Activated effector memory CD4-positive, alpha-beta T cell treated with anti-CD3 and anti-CD28 coated beads, Interleukin-2, amount 50 U/mL, for 16 hours (primary cell): ENCODE measurements at places on chromosomes 7 and 10.
A peak's percentile ranks its signal among the peaks of the same experiment; 100 is the strongest.

DNA sequence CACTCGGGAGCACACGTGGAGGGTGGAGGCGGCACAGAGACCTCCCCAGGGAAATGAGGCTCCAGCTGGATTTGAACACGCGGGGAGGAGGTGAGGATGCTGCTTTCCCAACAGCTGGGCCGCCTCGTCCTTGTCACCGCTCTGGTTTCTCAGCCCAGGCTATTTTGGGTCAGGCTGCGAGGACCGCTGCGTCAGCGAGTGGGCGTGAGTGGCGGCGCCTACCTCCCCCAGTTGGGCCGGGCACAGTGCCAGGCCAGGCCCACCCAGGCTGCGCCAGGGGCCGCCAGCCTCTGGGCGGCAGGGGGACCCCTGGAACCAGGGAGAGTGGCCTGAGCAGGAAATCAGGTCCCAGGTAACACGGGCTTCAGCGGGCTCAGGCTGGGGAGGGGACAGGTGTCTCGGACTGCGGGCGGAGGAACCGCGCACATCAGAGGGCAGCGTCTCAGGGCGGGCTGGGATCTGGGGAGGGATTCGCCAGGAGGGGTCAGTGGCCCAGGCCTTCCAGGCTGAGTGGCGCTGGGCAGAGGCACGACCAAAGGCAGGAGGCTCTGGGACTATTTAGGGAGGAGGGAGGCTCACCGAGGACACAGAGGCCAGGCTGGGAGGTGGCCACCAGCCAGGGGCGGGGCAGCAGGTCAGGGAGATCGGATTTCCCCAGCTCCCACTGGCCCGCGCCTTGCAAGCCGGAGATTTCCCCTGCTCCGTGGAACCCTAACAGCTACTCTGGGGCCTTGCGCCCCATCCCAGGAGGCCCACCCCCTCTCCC, 125.2 kb upstream of the RET start:
- peak; percentile 39 for DNase-seq

GRCh38 chr10:115063701-115064658, 29.2 kb upstream of the ATRNL1 start:
- no peak for DNase-seq

DNA sequence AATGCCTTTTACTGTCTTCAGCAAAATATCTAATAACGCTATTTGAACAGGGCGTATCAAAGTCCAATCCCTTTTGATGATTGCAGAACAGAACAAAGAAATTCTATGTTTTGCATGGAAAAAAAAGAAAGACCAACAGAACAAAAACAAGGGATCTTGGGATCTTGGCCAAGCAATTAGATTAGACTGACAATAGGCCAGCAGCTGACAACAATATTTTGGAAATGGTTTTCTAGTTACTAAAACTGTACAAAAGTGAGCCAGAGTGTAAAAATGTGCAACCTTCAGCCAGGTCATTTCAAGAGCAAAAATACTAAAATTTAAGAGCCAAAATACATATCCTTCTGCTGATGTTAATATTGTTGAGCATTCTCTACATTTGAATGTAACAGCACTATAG, 716.5 kb upstream of the KCND2 start:
- no peak for DNase-seq

- DNase-seq: no peak
Observed at GRCh38 chr10:102376901-102377300, 18.6 kb upstream of the NFKB2 start.

DNA sequence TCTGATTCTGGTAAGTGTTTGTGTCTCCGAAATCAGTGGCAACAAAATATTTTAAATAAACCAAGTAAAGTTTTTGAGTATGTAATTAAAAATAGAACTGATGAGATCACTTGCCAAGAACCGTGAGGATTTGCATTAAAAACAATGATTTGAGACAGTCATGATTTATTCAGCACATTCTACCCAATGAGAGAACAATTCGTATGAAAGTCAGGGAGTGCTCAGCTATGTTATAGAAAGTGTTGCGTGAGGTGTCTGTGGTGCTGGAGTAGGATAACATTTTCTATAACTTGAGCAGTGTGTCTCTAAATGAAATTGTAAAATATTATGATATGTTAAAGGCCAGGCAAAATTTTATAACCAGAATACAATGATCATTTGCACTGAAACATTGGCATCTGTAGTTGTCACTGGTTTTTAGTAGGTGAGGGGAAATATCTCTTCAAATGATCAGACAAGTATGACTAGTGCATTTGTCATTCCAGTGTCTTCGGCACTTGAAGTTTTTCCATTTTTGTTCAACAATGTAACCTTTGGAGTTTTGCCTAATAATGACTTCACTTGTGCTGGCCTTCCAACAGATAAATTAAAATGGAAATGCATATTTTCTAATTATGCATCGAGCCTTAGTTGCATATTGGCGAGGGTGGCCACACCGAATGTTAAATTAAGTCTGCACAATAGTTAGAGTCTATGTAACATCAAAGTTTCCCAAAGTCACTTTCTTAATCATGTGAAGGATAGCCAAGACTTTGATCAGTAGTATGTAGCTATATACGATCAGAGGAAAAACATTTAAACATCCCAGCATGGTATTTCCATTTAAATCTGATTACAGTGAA, 335.9 kb downstream of the GFRA1 start:
- no peak for DNase-seq

GRCh38 chr10:101829561-101830315, 11.5 kb upstream of the OGA start:
- DNase-seq: peak; percentile 87

DNA sequence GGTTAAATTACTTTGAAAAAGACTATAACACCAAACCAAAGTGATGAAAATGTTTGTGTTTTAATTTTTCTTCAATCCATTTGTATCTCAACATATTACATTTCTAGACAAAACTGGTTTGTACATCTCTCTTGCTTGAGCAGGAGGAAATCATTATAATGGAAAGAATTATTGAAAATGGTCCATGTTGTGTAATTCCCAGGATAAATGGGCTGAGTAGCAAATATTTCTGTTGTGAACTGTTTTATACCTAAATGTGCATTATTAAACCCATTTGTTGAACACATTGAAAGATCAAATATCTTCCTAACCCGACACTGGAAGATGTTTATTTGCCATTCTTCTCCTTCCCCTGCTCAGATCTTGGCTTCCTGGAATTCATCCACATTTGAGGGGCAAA, 14.1 kb upstream of the CDK6 start:
- no peak for DNase-seq

- no peak for DNase-seq
Observed at GRCh38 chr7:43148161-43148731, 35.8 kb downstream of the HECW1 start.

GRCh38 chr10:62589689-62590088, 214.8 kb upstream of the ADO start:
- no peak for DNase-seq

- no peak for DNase-seq
Observed at GRCh38 chr7:36763132-36763816, 39.0 kb upstream of the AOAH start.

DNA sequence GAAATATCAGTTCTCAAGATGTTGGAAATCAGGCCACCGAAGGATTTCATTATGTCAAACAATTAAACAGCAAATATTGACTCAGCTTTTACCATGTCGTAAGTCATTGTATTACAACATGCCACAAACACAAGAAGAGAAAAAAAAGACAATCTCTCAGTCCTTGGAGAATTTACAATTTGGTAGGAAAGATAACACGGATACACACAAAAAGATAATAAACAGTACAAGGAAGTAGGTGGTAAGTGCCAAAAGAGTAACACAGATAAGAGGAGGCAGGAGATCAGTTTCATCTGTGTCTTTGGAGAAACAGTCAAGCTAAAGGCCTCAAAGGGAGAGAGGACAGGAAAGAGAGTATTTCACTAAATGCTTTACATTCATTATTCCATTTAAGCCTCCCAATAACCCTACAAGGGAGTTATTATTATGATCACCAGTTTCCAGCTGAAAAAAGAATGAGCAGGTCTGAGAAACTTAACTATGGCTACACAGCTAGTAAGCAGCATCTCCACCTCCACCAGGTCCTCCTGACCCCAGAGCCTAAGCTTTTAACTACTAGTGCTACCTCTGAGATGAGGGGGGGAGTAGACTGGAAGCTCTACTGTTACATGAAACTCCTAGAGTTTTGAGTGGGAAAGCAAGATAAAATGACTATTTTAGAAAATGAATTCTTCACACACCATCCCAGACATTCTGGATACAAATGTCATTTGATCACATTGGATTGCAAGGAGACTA, 13.9 kb upstream of the DNAJC1 start:
- no peak for DNase-seq

DNA sequence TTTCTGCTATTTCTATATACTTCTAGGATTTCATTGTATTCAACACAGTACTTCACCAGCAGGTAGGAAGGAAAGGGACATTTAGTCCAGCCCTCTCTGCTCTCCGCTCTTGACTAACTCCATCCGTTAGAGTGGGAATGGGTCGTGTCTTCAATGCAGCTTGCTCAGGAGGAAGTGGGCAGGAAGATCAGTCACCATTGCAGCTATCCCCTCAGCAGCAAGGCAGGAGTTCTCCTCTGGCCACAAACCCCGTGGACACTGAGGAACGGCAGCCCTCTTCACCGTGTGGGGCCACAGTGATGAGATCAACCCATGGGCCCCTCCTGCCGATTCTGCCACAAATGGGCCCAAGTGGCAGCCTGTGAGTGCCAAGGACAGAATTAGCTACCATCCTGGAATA, 30.2 kb upstream of the IKZF1 start:
- DNase-seq: no peak

GRCh38 chr7:108385834-108386422, 70.3 kb downstream of the NRCAM start:
- DNase-seq: no peak

DNA sequence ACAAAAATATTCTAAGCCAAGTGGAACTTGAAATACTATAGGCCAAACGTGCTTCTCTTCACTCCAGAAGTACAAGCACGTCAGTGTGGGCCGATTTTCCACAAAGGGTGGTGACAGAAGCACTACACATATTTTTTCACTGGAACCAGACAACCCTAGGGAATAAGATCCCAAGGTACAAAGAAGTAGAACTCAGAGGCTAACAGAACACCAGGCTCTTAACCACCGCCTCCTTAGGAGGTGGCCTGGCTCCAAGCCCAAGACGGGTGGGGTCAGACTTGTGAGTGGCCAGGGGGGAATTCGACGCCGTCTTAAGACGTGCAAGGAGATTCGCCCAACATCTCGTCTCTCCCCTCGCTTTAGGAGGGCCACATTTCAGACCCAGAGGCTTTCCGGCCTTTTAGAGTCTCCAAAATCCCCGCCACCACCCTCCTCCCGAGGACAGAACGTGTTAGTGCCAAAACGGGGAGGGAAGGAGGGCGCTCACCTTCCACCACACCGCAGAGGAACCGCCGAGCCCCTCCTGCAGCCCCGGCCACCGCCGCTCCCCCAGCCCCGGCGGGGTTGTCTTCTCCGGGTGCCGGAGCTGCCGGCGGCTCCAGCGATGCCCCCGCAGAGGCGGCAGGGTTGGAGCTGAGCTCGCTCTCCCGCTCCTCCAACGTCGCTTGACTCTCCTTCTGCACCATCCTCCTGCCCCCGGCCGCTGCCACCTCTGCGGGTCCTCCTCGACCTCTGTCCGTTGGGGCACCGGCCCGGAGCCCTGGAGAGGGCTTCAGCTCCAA, 716 bp downstream of the OGA start:
- no peak for DNase-seq

DNA sequence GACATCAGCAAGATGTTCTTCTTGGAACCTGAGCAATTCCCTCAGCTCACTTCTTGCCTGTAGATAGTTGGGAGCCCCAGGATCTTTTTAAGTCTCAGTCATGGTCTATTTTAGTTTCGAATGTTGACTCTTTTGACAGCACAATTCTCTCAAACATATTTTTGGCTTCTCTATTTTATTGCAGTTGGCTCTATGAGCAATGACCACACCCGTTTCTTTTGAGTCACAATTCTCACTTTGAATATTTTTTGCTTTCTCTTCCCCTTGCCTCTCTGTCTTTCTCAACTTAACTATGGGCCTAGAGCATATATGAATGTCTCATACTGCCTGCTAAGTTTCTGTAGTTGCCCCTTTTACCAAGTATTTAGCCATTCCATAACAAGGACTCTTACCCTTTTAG, 222.8 kb downstream of the PTN start:
- no peak for DNase-seq

GRCh38 chr7:104206841-104207240, 972 bp downstream of the ORC5 start:
- no peak for DNase-seq

DNA sequence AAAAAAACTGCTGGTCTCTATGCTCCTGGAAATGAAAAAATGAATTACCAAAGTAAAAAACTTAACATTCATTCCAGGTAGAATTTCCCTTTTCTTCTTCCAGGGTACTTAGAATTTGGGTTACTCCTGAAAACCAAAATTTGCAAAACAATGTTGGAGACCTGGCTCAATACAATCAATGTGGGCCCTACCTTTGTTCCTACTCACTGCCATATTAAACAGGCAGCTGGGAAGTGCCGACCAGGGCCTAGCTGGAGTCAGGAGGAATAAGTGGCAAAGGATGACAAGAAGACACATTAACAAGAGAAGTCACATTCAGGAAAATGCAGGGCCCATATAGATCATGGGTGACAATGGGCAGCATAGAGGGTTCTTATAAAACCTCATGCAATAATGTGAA, 6.4 kb upstream of the AGK start:
- DNase-seq: no peak

- DNase-seq: no peak
Observed at GRCh38 chr7:111242141-111242755, 151.3 kb downstream of the LRRN3 start.

DNA sequence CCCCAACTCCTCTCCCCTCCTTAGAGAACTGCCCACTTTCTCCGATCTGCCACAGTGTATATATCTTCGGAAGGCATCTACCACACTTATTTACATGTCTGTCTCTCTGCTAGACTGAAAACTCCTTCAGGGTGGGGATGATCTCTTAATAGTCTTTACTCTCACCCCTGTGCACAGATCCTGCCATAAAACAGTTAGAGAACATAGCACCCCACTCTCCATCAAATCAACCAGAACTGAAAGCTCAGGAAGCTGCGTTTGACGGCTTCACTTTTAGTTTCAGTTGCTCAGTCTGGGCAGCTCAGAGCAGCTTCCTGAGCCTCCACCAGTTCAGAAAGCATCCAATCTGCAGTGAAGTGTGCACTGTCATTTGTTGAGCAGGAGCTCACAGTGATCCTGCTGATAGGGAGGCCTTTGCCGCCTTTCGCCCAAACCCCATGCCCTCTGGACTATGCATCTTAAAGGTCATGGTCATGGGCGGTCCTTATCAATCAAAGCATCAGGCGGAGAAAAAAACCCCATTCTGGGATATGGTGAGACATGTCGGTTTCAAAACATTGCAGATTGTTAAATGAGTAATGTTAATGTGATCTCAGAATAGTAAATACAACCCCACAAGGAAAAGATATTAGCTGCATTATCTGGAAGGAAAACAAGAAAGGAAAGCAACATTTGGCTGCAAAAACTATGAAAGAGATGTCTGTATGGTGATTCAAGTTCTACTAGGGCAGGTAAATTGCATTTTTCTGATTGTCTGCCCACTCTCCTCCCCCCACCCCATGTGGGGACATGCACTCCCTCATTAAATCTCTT, 167.1 kb upstream of the ADO start:
- peak; percentile 88 for DNase-seq

DNA sequence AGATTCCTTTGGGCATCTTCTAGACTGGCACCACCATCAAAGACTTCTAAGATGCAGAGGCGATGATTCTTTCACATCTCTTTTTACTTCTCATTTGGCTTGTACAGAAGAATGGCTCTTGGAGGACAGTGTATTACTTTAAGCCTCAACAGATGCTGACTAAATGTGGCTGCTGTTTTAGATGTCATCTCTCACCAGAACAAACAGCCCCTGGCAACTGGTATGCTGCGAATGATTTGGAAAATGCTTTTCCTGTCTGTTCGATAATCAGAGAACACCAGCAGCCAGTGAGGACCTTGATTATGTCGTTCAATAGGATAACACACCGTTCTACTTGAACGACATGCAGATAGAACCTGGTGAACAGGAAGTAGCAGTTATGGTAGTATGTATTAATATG, 131.8 kb downstream of the RNF216 start:
- DNase-seq: no peak
